Right cardiac atrium (tissue), 5 donors: ENCODE measurements at places on chromosomes 16 and 17.
A peak's percentile ranks its signal among the peaks of the same experiment; 100 is the strongest.

- DNase-seq, result no peak
Observed at GRCh38 chr16:30992931-30993816, 8.2 kb downstream of the HSD3B7 start.

DNA sequence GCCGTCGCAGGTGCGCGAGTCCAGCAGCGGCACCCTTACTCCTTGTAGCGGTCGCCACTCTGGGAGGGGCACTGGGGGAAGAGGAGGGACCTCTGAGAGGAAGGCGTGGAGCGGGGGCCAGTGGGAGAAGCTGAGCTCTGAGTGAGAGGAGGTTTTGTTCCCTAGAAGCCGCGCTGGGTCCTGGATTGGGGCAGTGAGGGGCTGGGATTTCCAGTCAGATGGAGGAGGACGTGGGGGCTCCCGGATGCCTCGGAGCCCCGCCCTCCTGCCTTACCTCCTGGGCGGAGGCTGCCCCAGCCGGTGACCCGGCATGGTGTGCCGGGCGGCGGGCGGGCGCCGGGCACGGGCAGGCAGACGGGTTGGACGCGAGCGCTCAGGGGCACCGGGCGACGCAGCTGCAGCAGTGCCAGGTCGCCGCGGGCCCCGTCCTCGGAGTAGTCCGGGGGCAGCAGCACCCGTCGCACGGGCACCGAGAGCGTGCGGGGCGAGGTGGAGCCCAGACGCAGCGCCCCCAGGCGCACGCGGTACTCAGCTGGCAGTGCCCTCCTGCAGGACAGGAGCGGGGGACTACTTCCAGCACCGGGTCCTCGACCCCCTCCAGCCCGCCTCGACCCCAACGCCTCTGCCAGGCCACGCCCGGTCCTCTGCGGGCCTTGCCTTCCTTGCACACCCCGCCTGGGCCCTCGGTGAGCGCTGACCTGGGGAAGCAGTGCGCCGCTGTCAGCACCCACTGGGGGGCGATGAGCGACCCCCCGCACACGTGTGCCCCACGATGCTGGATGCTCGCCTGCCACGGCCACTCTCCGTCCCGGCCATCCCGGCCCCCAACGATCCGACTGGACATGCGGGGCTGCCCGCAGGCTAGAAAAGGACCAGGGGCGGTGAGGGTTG, 2.0 kb downstream of the PRSS33 start:
- DNase-seq, result no peak

DNA sequence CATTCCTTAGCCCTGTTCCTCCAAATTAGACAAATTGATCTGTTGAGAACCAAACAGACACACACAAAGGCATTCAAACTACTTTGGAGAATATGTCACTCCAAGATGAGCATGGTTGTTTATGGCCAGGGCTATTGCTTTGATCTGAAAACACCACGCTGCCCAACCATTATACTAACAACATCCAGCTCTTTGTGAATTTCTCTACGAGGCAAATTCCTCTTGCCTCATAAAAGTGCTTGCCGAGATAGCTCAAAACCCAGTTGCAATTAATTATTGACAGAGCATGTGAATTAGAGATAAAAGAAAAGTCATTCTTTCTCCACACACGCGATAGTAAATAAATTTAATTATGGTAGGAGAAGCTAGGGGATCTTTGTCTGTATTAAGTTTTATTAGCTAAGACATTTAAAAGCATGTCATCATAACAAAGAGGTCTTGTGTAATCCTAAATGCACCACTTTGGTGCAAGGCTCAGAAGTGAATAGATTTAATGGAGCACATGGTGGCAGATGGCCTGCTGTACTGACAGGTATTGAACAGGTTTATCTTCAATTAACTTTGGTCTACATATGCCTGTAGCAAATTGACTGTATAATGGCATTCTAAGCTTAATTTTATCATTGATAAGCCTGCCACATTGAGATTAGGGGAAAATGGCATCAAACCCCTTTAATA, 441.8 kb downstream of the HS3ST4 start:
- DNase-seq, result no peak

- DNase-seq, result no peak
Observed at GRCh38 chr16:66521951-66522771, 27.8 kb downstream of the TK2 start.

DNA sequence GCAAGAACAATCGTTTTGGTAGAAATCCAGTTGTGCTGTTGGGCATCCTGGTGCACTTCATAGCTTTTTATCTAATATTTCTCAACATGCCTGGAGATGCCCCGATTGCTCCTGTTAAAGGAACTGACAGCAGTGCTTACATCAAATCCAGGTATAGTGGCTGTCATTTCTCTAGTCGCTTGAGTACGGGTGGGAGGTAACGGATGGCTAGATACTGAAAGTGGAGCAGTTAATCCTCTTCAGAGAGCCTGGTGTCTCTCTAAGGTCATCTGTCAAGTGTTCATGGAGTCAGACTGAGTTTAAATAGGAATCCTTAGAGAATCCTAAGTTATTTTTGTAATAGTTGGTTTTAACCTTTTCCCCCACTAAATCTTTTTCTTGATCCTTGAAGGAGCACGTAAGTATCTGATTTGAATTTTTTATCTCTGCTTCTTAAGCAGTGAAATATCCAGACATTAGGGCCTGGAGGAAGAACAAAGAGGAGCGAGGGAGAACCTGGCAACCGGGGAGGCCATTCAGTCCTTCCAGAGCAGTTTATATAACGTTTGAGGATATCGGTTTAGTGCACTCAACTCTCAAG, 37.2 kb downstream of the MFSD11 start:
- DNase-seq, result no peak

GRCh38 chr16:70548936-70549335, 25.3 kb downstream of the SF3B3 start:
- no peak for DNase-seq

GRCh38 chr17:31608659-31609254, 217.3 kb downstream of the RAB11FIP4 start:
- no peak for DNase-seq

DNA sequence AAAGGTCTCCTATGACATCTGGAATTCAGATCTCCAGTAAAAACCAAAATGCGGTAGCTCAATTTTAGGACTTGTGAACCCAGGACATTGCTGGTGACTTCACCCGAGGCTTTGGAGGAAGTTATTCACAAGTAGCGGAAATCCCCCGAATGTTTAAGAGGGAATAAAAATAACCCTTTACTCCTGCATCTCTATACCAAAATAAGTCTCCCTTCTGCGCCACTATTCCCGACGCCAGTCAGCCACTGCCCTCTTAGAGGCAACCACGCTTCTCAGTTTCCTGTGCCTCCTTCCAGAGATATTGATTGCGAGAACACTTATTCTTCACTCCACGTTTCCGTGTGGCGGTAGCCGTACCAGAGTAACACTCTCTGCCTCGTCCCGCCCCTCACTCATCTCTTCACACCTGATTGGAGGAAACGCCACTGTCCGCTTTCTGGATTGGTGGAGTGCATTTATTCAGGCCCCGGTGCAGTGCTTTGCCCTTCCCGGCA, 27.4 kb downstream of the EMP2 start:
- DNase-seq, result peak; percentile 83

- no peak for DNase-seq
Observed at GRCh38 chr17:37239690-37240334, 136.0 kb upstream of the C17orf78 start.

GRCh38 chr17:47223007-47223406, 13.9 kb downstream of the MYL4 start:
- peak; percentile 18 for DNase-seq

- no peak for DNase-seq
Observed at GRCh38 chr17:1398028-1398427, 2.0 kb downstream of the YWHAE start.

- no peak for DNase-seq
Observed at GRCh38 chr17:72456075-72456474, 335.3 kb downstream of the SOX9 start.

GRCh38 chr16:61730997-61731396, 305.2 kb downstream of the CDH8 start:
- DNase-seq, result no peak

- no peak for DNase-seq
Observed at GRCh38 chr16:69889295-69889964, 61.7 kb upstream of the CLEC18A start.

DNA sequence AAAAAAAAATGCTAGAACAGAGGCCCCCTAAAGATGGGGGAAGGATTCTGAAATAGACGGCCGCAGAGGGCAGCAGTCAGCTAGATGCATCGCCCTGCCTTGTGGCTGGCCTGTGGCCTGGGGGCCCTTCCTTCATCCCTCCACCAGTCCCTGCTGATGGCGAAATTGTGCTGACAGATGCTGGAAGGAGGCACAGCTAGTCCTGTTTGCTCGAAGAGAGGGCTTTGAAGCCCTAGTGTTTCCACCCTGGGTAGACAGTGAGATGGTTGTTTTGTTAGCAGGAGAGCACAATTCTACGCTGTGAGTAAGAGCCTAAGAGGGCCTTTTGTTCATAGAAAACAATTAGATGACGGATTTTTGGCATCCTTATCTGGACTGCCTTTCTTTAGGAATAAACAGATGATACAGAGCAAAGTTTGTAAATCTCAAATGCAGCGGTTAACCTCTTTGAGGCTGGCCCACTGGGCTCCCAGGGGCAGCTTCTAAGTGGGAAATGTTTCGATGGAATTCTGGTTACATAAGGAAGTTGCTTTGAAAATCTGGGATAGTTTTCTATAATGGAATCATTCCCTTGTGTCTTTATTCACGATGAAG, 23.0 kb downstream of the VPS35L start:
- DNase-seq, result no peak

- no peak for DNase-seq
Observed at GRCh38 chr16:84787263-84787622, 32.5 kb upstream of the CRISPLD2 start.

DNA sequence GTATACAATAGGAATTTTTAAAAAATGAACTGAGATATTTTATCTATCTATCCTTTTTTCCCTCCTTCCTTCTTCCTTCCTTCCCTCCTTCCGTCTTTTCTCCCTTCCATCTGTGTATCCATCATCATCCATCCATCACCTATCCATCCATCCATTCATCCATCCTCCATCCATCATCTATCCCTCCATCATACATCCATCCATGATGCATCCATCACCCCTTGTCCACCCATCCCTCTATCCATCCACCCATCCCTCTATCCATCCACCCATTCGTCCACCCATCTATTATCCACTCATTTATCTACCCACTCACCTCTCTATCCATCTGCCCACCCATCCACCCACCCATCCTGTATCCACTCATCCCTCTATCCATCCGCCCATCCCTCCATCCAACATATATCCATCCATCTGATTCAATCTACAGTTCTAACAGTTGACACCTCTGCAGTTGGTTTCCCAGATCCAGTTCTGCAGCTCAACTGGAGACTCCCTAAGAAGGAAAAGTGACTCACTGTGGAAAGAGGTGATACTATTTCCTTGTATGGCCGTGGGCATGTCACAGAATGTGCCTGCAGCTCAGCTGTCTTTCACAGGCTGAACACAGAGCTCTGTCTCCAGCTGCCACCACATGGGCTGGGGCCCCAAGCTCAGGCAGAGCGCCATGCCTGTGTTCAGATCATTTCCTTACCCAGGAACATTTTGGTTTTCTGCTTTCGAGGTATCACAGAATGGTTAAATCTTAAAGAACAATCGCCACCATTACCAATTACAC, 130.8 kb downstream of the XYLT1 start:
- peak; percentile 59 for DNase-seq

DNA sequence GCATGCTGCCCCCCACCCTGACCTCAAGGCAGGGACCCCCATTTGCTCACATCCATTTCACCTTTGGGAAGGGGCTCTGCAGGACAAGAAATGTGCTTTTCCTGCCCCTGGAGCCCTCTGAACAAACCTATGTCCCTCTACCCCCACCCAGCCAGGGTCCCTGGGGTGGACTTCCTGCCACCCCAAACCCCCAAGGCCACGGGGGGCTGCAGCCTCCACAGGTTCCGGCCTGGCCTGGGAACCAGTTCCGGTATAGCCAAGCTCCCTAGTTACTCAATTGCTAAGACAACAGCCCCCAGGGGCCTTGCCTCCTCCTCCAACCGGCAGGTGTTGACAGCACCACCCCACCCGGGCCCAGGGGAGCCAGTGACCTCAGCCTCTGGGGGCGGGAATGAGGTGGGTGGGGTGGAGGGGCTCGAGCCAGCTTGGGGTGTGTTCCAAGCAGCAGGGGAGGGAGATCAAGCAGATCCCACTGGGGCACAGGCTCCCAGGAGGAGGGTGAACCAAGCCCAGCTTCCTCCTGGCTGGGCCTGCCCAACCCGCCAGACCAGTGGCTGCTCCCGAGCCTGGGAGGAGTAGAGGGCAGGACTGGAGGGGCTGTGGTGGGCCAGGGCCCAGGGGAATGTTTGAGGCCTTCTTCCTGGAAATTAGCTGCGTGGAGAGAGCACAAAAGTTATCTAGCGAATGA, 6.6 kb downstream of the PNMT start:
- peak; percentile 75 for DNase-seq

DNA sequence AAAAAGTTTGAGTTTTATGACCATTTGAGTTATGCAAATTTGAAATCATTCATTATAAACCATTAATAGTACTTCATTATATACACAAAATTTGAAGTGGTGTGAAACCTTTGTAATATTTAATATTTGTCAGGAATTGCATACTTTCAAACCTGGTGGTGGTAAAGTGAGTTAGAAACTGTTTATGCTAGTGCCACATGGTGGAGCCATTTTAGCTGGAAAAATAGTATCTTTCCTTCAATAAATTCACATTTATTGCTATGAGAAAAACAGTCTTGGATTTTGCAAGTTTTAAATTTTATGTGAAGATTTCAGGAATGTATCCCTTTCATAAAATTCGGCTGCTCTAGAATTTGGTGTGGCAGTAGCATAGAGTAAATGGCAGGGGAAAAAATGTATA, 7.3 kb upstream of the BLMH start:
- DNase-seq, result no peak

GRCh38 chr17:19904924-19905323, 37.2 kb upstream of the ULK2 start:
- peak; percentile 78 for DNase-seq

DNA sequence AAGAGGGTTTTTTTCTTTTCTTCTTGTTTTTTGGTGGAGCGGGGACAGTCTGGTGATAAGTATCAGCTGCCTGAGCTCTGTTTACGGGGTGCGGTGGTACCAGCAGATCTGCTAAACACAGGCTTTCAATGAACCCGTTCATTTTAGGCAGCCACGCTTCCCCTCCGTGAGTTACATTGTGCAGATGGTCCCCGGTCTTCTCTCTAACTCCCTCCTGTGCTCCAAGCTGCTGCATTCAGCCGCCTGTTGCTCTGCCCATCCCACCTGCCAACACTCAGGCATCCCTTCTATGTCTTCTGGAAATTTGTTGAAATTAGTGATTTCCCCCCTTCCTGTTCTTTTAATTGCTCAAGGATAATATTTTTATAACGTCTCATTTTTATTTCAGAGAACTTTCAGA, 82.1 kb upstream of the ELAC2 start:
- DNase-seq, result no peak

DNA sequence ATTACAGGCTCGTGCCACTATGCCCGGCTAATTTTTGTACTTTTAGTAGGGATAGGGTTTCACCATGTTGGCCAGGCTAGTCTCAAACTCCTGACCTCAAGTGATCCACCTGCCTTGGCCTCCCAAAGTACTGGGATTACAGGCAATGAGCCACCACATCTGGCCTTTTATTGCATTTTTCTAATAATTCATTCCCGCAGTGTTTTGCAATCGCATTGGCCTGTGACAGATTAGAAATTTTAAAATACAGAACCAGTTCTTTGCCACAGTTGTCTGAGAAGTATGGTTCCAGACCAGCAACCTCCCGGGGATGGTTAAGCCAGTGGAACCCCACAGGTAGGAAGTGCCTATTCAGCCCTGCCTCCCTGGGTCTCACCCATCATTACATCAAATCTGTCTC, 3.2 kb upstream of the CRHR1 start:
- DNase-seq, result no peak

- no peak for DNase-seq
Observed at GRCh38 chr17:77836557-77837041, 121.9 kb upstream of the TNRC6C start.
